ENCODE measurements at places on chromosomes 12 and 14.

DNA sequence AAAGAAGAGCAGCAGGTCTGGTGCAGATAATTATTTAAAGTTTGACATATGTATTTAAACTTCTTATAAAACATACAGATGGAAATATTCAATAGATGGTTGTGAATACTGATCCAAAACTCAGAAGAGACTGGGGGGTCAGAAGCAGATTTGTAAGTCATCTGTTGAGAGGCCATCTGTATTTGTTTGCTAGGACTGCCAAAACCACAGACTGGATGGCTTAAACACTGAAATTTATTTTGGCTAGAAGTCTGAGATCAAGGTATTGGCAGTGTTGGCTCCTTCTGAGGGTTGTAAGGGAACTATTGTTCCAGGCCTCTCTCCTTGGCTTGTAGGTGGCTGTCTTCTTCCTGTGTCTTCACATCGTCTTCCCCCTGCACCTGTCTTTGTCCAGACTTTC lies 153.9 kb downstream of the LRRK2 start:
- no peak for DNase-seq

- no peak for DNase-seq
Observed at GRCh38 chr12:97790281-97790680, 327.7 kb downstream of the RMST start.

- no peak for DNase-seq
Observed at GRCh38 chr14:99889268-99889667, 96.1 kb downstream of the EML1 start.

DNA sequence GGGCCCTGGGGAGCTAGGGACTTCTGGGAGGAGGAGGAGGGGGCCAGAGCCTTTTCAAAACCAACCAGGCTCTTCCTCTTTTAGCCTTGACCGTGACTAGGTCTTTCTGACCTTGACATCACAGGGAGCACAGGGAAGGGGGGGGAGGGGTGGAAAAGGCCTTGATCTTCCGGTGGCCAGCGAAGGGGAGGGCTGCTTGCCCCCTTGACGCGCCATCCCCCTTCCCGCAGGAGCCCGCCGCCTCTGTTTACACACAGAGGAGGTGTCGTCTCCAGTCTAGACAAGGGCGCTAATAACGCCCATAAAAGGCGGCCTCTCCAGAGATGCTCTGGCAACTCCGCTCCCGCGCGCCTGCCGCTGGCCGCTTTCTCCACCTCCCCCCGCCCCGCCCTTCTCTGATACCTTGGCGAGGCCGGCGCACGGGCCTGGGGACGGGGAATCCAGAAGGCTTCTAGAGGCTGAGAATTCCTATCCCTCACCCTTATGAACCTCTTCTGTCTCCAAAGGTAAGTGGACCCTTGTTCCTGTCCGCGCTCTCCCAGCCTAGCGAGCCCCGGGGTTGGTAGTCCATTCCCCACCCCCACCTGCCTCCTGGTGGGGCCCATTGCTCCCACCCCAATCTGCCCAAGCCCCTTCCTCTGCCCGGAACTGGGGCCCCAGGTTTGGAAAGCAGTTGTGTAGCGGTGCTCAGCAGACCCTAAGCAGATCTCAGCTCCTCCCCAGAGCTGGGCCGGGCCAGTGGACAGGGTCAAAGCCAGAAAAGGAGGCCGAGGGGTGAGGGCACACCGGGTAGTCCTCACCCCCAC lies 4.9 kb upstream of the HOXC12 start:
- no peak for DNase-seq

- no peak for DNase-seq
Observed at GRCh38 chr14:53723221-53723620, 233.4 kb downstream of the BMP4 start.

- no peak for DNase-seq
Observed at GRCh38 chr12:113466454-113467141, 5.1 kb downstream of the LHX5 start.

DNA sequence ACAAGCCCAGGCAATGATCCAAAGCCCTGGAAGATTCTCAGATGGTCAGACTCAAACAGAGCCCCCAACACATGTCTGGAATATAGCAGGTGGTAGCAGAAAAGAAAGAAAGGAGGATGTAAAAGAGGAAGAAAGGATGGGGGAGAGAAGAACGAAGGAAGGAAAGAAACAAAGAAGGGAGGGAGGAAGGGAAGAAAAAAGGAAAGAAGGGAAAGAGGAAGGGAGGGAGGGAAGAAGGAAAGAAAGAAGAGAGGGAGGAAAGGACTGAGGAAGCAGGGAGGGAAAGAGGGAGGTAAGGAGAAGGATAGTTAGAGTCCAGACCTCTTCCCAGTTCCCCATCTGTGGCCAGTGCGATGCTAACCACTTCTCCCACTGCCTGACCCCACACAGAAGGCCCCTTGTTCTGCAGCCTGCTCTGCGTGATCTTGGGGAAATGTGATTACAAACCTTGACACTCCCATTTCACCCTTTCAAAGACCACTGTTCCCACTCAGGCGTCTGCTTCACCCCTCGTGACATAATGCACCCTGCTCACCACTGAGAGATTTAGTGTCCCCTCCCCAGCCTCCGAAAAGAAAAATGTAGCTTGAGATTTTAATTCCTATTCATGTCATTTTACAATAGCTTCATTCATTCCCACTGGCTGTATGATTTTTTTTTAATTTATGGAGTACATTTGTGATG lies 357.9 kb downstream of the BCL11B start:
- DNase-seq: no peak

DNA sequence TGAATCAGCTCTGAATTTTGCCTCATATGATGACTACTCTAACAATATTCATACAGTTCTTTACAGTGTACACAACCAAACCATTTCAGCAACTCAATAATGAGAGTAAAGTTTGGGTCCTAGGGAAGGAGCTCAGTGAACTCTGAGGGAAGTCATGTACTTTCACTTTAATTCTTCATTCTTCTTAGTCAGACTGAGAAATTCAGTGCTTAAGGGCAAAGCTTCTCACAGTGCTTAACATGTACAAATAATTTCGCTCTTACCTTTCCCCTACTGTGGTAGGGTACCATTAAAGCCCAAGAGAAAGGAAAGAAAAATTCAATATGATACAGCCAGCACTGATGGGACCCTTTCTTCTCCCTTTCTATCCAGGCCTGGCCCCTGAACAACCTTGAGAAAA lies 435.0 kb downstream of the NELL2 start:
- no peak for DNase-seq

GRCh38 chr14:24311837-24312615 lies 724 bp downstream of the LTB4R start:
- no peak for DNase-seq

- no peak for DNase-seq
Observed at GRCh38 chr14:63421226-63421625, 102.5 kb upstream of the GPHB5 start.

DNA sequence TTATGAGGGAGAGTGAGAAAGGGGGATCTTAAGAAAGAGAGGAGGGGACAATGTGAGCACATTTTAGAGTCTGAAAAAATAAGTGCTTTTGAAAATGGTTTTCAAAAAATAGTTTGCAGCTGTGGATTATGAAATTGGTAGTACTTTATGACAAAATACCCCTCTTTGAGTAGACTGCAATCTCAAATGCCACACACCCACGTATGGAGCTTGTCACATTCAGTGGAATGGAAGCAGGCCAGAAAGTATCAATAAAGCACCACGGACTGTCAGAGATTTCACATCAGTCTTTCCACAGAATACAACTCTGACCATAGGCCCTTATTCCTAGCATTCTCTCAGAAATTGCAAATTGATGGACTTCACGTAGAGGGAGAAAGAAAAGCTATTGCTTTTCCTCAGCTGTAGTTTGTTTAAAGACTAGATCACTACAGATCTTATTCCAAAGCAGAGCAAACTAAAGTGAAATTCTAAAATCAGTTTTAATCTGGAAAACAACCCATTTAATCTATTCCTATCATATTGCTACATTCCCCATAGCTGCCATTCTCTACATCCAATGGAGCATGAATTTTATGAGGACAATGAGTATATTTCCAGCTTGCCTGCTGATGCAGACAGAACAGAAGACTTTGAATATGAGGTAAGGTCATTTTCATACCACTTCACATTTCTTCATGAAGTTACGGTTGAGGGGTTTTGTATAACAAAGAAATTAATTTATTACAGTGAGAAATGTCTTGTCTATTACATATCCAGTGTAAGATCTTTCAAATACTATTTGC lies 321.3 kb downstream of the PDZRN4 start:
- no peak for DNase-seq

GRCh38 chr12:1839956-1840951 lies 19.9 kb downstream of the LRTM2 start:
- DNase-seq: no peak

GRCh38 chr12:123767613-123768012 lies 5.5 kb downstream of the DNAH10 start:
- no peak for DNase-seq

DNA sequence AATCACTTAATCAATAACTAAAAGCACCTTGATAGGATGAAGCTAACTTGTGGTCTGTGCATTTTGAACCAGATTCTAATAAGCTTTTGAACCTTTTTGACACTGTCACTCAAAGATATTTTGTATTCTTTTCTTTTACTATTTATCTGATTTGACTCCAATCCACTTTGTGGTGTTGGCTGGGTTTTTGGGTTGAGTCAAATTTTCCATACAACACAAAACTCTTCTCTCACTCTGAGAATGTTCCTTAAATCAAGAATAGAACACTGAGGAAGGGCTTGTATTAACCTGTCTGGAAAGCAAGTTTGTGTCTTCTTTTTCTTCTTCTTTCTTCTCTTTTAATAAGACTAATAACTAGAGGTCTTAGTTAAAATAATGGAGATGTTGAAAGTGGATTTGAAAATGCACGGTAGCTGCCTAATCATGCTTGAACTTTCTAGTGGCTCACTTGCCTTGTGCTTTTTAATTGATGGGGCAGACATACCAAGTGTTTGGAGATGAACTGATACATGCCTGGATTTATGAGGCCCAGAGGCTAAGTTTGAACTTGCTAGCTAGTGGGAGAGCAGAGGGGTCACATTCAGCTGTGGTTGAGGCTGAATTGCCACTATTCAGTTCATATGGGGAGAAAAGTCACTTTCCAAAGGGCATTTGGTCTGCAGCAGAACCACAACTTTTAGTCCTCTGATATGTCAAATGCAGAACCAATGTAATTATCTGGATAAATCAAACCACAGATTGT lies 93.5 kb upstream of the PTHLH start:
- no peak for DNase-seq

- no peak for DNase-seq
Observed at GRCh38 chr12:53601296-53601847, 24.8 kb downstream of the ATF7 start.

DNA sequence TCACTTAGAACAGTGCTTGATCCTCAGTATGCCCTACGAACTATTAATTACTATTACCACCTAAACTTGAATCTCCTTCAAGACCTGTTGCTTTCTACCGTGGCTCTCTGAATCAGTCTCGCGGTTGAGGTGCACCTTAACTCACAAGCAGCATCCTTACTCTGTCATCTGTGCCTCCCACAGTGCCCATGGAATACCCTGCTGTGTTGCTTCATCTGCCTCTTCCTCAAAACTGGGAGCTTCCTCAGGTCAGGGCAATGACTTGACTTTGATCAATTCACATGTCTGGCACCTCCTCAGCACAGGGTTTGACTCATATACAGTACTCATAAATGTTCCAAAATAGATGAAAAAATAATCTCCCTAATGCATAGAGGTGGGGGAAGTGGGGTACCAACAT lies 305.9 kb downstream of the NUAK1 start:
- DNase-seq: no peak

DNA sequence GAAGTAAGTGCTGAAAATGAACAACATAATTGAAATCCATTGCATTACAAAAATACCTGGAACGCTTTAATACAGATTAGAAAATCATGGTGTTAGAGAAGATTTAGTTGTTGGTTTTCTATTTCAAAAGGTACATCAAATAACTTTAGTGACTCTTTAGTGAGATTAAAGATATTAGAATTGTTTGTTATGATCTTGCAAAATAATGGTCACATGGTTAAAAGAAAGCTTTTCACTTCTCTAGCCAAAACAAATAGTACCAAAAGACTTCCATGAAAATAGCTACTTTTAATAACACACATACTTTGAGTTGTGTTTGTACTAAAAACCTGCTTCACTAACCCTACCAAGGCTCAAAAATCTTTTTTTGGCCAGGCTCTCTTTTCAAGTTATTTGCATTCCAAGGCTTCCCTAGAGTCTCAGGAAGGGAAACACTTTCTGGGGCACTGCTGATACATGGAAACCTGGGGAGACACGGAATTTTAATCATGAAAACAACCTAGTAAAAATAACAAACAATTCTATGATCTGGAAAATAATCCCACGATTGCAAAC lies at the start of gene SLCO1A2:
SLCO1A2 (minus strand) TSS at position 147 of the 555 bp plus-strand sequence. CDS start 270 bp downstream, outside the sequence.
- no peak for DNase-seq

- DNase-seq: no peak
Observed at GRCh38 chr14:29896354-29896821, 31.3 kb downstream of the PRKD1 start.

DNA sequence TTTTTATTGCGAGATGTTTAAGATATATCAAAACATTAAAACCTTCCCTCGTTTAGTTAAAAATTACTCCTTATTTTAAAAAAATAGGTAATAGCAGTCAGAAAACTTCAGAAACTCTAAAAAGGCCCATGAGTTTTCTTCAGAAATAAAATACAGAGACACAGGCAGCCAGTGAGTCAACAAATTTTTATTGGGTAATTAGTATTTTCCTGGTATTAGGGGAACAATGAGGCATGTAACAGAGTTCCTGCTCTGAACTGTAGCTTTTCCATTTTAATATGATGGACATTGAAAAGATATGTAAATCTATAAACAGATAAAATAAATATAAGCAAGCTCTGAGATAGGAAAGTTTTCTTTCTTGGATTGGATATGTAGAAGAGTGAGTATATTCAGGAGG lies 399 bp upstream of the ZNF705A start:
- no peak for DNase-seq

DNA sequence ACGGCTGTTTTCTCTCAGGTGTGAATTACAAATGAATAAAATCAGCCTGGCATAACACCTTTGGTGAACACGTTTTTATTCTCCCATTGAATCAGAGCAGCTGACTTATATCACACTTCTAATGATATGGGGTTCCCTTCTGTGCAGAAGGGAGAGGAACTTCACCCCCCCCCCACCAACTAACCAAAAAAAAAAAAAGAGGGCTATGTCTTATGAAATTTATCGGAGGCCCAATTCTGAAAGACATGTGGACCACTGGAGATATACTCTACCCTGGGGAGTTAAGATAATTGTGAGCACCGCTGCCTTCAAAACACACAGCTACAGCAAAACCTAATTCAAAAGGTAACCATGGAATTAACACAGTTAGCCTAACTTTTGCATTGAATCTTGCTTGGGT lies 4.6 kb downstream of the BCL11B start:
- DNase-seq: no peak

- no peak for DNase-seq
Observed at GRCh38 chr14:28952666-28953065, 186.1 kb downstream of the FOXG1 start.

DNA sequence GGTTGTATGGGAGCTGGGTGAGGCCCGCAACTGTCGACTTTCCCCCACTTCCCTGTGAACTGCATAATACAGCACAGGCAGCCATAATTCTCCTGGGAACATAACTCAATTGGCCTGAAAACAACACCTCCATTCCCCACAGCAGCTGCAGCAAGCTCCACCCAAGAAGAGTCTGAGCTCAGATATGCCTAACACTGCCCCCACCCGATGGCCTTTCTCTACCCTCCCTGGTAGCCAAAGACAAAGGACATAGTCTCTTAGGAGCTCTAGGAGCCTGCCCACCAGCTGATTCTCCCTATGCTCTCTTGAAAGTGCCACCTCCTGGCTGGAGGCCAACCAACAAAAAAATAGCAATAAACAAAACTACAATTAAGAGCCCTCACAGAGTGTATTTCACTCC lies 542.7 kb upstream of the LMO3 start:
- no peak for DNase-seq

All from stimulated activated CD4-positive, alpha-beta T cell treated with anti-CD3 and anti-CD28 coated beads, Interleukin-12 subunit alpha, Interleukin-12 subunit beta, amount 100 ng/mL, for 48 hours (primary cell).